ENCODE measurements at places on chromosomes 13 and 19.

DNA sequence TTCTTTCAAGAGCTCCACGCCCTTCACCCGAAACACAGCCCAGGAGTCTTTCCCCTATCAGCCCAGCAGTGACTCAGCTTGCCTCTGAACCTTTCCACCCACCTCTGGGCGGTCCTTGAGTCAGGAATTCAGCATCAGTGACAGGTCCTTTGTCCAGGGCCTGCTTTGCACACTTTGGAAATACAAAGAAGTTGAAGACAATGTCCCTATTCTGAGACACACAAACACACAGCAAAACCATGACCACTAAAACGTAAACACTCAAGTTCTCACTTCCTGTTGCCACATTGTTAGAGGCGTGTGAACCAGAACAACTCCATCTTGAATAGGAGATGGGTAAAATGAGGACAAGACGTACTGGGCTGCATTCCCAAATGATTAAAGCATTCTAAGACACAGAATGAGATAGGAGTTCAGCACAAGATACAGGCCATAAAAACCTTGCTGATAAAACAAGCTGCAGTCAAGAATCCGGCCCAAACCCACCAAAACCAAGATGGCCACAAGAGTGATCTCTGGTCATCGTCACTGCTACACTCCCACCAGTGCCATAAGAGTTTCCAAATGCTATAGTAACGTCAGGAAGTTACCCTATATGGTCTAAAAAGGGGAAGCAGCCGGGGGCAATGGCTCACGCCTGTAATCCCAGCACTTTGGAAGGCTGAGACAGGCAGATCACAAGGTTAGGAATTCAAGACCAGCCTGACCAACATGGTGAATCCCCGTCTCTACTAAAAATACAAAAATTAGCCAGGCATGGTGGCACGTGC is 49.2 kb upstream of the ATP12A start:
- DNase-seq: no peak

DNA sequence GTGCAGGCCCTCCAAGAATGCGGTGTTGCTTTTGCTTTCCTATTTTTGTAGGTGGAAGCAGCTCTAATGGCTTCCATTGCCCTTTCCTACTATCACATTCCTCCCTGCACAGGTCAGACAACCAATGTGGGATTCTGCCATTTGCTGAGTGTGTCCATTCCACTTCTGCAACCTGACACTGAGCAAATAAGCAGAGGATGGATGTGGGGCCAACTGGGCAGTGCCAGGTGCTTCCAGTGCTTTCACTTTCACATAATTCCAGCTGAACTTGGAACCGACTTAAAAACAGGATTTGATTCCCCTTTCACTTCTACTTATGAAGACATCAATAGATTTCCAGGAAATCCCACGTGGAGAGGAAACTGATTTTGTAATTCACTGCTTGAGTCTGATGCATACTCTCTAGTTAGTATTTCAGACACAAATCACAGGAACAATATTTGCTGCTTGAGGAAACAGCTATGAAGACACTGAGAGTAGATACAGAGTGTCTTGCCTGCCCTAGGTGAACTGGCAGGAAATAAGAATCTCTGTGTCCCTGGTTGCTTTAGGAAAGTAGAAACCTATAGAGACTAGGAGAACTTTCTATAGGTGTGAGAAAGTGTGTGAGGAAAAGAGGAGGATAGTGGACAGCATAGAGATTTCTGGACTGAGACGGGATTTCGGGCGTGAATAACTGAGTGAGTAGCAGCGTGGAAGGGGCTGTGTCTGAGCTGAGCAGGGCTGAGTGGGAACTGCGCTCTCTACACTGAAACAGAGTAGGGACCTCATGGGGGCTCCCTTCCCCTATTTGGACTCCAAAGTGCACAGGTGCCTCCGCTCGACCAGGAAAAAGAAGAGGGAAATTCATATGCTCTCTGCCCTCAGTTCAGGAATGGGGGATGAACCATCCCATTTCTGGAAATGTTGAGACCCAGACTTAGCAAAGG is 22.5 kb downstream of the LGALS16 start:
- DNase-seq: no peak

DNA sequence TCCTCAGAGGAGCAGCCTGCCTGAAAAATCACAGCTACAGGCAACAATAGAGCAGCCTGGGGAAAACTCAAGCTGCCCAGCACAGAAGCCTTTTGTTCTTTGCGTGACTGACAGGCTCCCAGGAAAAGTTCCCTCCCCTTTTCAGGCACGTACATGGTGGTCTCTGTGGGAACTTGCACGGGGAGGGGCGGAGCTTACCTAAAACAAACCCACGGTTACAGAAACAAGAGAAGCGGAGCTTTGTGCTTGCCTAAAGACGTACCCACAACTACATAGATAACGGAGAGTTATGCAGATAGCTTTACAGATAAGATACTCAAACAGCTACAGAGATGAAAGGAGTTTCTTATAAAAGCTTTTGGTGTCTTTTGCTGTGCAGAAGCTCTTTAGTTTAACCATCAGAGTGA is 11.4 kb downstream of the ETFB start:
- DNase-seq: no peak

DNA sequence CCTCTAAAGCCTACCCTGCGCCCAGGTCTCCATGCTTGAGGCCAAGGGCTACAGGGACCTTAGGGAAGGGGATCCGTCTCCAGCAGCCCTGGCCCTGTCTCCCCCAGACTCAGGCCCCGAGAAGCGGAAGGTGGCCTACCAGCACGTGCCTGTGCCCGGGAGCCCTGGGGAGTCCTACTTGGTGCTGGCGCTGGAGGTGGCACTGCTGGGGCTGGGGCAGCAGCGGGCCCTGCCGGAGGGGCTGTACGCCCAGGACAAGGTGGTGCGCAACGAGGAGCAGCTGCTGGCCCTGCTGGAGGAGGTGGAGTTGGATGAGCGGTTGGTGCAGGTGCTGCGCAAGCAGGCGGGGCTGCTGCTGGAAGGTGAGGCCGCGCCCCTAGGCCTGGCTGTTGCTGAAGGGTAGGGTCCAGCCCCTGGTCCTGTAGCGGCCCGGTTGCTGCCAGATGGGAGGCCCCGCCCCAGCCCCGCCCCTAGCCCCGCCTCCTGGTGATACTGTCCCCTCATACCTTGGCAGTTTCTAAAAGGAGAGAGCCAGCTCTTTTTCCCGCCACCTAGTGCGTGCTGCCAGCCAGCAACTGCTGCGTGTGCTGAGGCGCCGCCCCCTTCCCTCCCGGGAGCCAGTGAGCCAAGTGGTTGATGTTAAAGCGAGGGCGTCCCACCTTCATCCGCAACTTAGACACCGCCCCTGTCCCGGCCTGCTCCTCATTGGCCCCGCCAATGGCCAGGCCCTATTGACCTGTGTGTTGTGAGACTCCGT is 22.6 kb downstream of the ZSWIM4 start:
- DNase-seq: no peak

GRCh38 chr13:26952551-26953143 is 192.1 kb upstream of the GPR12 start:
- no peak for DNase-seq

DNA sequence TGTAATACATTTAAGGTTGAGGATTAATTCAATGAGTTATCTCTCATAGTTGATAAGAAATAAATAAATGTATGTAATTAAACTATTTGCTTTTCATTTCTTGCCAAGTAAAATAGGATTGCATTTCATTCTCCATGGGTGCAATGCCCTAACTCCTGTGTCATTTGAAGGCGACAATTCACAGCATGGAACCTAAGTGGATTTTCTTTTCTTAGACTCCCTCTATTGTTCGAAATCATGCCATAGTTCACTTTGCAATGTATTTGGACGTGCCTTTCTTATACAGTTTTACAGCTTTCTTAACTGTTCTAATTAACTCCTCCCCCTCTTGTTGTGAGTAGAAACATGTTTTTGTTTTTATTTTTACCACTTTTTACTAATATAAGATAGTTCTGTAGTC is 263.0 kb downstream of the B3GLCT start:
- no peak for DNase-seq

DNA sequence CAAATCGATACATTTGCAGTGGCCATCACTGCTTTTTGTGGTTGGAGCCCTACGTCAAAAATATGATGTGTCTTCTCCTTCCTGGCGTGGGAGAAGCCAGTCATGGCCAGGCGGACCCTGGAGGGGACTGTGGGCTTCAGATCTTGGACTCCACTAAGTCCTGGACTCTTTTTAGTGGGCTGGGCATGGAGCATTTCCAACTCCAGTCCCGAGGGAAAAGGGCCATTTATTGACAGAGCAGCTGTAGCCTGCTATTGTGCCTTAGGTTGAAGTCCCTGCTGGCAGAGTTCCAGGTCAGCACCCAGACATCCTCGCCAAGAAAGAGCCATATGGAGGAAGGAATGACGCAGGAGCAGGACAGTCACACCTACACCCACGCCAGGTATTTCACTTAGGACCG is 179.2 kb upstream of the ZNF507 start:
- DNase-seq: no peak

DNA sequence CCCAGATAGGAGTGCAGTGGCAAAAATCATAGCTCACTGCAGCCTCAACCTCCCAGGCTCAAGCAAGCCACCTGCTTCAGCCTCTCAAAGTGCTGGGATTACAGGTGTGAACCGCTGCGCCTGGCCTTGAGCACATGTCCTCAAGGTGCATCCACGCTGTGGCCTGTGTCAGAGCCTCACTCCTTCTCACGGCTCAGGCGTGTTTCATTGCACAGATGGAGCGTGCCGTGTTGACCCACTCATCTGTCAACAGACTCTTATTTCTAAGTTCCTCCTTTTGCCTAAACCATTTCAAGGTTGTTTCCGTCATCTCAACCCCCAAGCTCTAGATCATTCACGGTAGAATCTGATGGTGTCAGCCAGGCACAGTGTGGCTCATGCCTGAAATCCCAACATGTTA is 28.2 kb downstream of the ATP8B3 start:
- DNase-seq: no peak

DNA sequence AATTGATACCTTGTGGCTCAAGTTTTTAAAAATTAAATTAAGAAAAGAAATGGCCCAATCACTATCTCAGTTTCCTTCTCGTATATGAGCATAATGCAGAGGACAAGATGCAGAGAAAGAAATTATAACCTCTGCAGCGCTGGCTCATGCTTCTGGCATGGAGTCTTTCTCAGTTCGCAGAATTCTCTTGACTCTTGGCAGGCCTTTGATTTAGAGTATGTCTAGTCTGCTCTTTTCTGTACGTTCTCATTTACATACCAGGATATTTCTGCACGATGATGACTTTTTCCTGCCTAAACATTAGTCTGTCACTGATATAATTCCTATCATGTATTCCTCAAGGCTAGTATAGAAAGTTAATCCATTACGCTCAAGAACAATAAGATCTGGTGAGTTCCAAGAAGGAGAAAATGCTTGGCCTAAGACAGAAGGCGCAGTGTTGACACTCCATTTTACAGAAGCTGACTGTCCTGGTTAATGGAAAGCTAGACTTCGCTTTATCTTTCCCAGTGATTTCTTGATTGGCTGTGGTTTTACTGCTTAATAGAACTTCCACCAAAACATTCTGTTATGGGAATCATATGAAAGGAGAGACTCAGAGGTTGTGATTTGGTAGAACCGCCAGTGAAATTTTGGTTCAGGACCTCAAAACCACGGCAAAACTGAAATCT is 1.7 kb upstream of the SMAD9 start:
- no peak for DNase-seq

GRCh38 chr13:26601669-26602068 is 44.2 kb downstream of the WASF3 start:
- no peak for DNase-seq

DNA sequence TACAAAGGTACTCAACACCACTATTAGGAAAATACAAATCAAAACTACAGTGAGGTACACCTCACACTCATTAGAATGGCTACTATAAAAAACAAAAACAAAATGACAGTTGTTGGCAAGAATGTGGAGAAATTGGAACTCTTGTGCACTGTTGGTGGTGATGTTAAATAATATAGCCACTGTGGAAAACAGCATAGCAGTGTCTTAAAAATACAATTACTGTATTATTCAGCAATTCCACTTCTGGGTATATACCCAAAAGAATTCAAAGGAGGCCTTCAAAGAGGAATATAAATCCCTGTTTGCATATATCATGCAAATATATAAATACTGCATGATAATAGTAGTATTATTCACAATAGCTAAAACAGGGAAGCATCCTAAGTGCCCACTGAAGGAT is 66.8 kb downstream of the CDK8 start:
- no peak for DNase-seq

DNA sequence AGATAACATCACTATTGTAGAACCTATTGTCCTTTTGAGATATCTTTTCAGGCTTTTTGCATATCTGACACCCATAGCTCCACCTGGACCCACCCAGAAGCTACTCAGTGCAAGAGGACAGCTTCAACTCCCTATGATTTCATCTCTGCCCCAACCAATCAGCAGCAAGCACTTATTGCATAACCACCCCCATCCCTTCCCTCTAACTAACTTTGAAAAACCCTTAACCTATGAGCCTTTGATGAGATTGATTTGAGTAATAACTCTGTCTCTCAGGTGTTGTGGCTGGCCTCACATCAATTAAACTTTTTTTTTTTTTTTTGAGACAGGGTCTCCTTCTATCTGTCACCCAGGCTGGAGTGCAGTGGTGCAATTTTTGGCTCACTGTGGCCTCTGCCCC is 13.4 kb upstream of the MTRF1 start:
- DNase-seq: no peak

DNA sequence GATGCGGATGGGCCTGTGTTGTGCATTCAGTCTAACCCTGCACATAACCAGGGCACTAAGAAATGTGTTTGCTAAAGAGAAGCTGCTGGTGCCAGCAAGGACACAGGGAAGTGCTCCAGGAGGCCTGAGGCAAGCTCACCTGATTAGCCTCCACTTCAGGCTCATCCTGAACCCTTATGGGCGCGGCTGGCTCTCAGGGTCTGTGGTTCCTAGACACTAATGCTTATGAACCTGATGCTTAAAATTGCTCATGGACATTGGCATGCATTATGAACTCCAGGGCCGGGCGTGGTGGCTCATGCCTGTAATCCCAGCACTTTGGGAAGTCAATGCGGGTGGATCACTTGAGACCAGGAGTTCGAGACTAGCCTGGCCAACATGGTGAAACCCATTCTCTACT is 34.3 kb downstream of the SERP2 start:
- DNase-seq: no peak

GRCh38 chr13:37665420-37665819 is 66.9 kb upstream of the POSTN start:
- DNase-seq: no peak

DNA sequence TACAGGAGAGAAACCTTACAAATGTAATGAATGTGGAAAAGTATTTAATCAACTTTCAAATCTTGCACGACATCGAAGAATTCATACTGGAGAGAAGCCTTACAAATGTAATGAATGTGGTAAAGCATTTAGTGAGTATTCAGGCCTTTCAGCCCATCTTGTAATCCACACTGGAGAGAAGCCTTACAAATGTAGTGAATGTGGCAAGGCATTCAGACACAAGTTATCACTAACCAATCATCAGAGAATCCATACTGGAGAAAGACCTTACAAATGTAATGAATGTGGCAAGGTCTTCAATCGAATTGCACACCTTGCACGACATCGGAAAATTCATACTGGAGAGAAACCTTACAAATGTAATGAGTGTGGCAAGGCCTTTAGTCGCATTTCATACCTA is 13.6 kb upstream of the ZNF610 start:
- DNase-seq: no peak
